ENCODE measurements at places on chromosomes 4 and X. TPM values are rescaled to one million over a fixed set of nuclear protein-coding genes. Genes with fewer than 3 reads are reported as not detected.

- no peak for DNase-seq
Measured at GRCh38 chr4:79763486-79764075, 309.4 kb downstream of the ANTXR2 start.

CC2D2A gene
- 62.2 TPM for polyA plus RNA-seq

GRCh38 chr4:39621582-39621981, 17.1 kb downstream of the SMIM14 start:
- DNase-seq, result no peak

- DNase-seq, result no peak
Measured at GRCh38 chrX:72371405-72371804, 65.7 kb upstream of the CITED1 start.

MGAT4D gene
- polyA plus RNA-seq, result not detected

DNA sequence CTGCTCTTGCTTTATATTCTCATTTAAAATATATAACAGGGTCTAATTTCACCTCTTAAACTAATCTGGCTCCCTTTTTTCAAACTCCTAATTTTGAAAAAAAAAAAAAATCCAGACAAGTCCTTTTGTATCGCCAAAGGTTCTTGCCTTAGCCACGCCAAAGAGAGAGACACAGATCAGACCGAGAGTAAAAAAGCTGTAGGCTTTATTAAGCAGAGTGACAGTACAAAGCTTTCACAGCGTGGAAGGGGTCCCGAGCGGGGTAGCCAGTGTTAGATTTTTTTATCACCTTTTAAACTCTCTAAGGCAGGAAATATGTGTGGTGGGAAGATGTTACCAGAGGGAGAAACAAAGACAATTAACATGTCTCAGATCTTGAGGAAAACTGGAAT, 54.1 kb downstream of the PAGE2 start:
- DNase-seq, result no peak

All from left kidney (tissue), 8 donors.